T-helper 22 cell (primary cell): ENCODE measurements at places on chromosomes 1 and 21.

DNA sequence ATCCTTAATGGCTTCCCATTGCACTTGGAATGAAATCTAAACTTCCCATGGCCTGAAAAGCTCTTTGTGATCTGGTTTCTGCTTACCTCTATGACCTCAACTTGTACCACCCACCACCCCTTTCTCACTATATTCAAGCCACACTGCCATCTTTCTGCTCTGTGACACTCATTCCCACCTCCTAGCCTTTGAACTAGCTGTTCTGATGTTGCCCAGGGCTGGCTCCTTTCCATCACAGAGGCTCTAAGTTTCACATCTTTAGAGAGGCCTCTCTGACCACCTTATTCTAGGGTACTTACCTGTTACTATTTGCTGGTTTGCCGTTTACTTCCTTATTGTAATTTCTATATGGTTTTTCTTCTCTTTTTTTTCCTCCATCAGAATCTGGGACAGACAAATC is 4.2 kb downstream of the MPZL1 start:
- DNase-seq = no peak

GRCh38 chr1:56927986-56928385 is 37.8 kb downstream of the C8B start:
- no peak for DNase-seq

GRCh38 chr1:41718497-41718896 is 200.2 kb downstream of the HIVEP3 start:
- DNase-seq = no peak

GRCh38 chr21:37117204-37117603 is 44.1 kb downstream of the TTC3 start:
- DNase-seq = no peak

GRCh38 chr1:213122514-213122929 is 71.5 kb downstream of the RPS6KC1 start:
- DNase-seq = no peak

DNA sequence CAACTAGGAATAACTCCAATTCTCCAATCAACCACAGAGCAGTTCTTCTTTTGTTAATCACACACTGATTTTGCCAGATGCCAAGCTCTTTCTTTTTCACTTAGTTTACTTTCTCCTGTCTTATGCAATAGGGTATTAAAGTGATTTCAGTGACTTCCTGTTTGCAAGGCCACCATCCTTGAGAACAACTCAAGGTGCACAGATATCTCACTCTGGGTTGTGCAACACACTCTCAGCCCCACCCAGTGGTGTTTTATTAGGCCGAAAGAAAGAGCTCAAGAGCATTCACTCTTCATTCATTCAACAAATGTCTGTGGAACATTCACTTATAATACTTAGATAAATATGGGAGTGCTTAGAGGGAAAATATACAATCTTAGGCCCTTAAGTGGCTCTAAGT is 352.5 kb downstream of the ZNF326 start:
- DNase-seq = no peak

- no peak for DNase-seq
These were observed 151.2 kb downstream of the OMA1 start for GRCh38 chr1:58395355-58395754.

DNA sequence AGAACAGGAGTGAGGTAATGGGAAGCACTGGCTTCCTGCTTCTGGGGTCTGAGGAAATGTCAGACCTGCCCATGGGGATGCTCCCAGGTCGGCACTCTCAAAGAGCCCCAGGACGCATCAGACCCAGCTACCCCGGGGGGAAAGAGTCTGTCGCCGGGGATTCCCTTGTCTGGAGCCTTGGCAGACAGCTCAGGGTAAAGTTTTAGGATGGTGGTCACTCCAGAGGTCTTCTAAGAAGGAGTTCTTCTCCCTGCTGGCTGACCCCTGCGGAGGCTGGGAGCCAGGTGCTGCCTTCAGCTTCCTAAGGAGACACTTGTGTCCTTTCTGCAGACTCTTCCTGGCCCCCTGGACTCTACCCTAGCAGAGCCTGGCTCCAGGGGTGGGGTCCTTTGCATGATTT is 61.9 kb upstream of the PSEN2 start:
- no peak for DNase-seq

- DNase-seq = no peak
These were observed 9.4 kb downstream of the KIAA1614 start for GRCh38 chr1:180921891-180922630.
